CD4-positive, alpha-beta T cell (primary cell): ENCODE measurements at places on chromosomes 1 and 21. TPM values are rescaled to one million over a fixed set of nuclear protein-coding genes. Genes with fewer than 3 reads are reported as not detected.

DNA sequence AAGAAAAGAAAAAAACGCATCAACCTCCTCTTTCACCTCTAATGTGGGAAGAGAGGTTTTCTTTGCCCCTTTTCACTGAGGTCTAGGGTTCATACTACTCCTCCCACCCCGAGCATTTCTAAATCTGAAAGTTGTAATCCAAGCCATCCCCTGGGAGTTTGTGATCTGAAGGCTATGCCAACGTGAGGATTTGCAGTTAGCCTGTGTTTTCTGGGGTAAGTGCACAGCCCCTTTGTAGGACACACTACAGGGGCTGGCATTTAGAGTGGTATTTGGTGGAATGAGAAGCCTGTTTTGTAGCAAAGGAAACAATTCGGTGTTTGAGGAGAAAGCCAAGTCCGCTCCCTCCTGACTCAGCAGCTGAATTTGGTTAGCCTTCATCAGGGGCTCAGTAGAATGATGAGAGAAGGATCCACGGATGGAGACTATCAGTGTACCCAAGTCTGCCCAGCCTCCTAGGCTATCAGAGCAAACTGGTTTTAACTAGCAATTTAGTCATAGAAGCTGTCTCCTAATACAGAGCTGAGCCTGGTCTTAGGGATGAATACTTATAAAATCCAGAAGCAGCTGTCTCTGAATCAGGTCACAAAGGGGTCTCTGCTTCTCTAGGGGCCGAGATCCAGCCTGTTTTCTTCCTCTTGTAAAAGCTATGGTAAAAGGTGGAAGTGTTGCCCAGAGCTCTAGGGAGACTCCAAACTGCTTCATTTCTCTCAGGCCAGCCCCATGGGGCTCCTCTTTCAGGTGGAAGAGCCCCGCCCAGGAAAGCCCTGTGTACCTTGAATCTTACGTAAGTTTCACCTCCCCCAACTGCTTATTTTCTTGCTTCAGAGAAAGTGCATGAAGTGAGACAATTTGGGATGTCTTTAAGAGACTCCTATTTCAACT lies 2.1 kb downstream of the PCP4L1 start:
- no peak for DNase-seq

GRCh38 chr1:158002631-158003405 lies 9.4 kb downstream of the KIRREL1 start:
- no peak for DNase-seq

GRCh38 chr21:32940079-32941014 lies 85.4 kb upstream of the OLIG2 start:
- no peak for DNase-seq

The TMEM125 gene
- not detected for total RNA-seq

GRCh38 chr1:10634428-10635084 lies 159.8 kb downstream of the PEX14 start:
- no peak for DNase-seq

- DNase-seq = no peak
These were observed 14.7 kb downstream of the PPIE start for GRCh38 chr1:39753132-39754025.

- DNase-seq = peak; percentile 22
These were observed 26.7 kb upstream of the RPTN start for GRCh38 chr1:152185544-152186391.

DNA sequence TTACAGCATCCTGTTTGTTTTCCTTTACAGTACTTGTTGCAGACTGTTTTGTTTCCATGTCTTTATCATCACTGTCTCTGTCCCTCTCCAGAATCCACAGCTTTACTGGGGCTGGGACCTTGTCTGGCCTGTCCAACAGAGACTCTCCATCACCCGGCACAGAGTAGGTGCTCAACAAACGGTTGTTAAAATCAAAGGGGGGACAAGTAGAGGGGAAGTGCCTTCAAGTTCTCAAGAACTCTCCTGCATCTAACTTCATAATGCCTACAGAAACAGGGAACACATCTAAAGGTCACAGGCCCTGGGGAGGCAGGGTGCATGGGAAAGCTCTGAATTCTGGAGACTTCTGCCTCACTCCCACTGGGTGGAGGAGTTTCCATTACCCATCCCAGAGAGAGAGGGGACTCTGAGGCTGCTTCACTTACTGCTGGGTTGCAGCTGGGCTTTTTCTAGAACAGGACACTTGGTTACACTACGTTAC lies 2.3 kb upstream of the ECE1 start:
- no peak for DNase-seq
